ENCODE measurements at places on chromosomes 5 and 9. TPM values are rescaled to one million over a fixed set of nuclear protein-coding genes. Genes with fewer than 3 reads are reported as not detected.

The KCNIP1 gene
- not detected for total RNA-seq

The PRUNE2 gene
- total RNA-seq, result 0.09 TPM

The GPR151 gene
- not detected for total RNA-seq

The GABRG2 gene
- not detected for total RNA-seq

The PCDHGA2 gene
- 0.46 TPM for total RNA-seq

The C9 gene
- not detected for total RNA-seq

The OSMR gene
- 67.0 TPM for total RNA-seq

The C5orf52 gene
- not detected for total RNA-seq

The ZDHHC11B gene
- 1.4 TPM for total RNA-seq

The PCDHB3 gene
- 0.30 TPM for total RNA-seq

The NOL6 gene
- total RNA-seq, result 65.1 TPM

The CMYA5 gene
- total RNA-seq, result 0.09 TPM

The PRSS3 gene
- total RNA-seq, result 8.8 TPM

The FRRS1L gene
- total RNA-seq, result 0.22 TPM

The IL3 gene
- not detected for total RNA-seq

The CHD1 gene
- total RNA-seq, result 34.4 TPM

The LCN1 gene
- not detected for total RNA-seq

The ROR2 gene
- 0.90 TPM for total RNA-seq

The MAMDC2 gene
- 0.34 TPM for total RNA-seq

The CCDC112 gene
- total RNA-seq, result 9.3 TPM

The INSL6 gene
- not detected for total RNA-seq

The PCSK1 gene
- 0.16 TPM for total RNA-seq

The DOCK2 gene
- 3.1 TPM for total RNA-seq

The PCDHB8 gene
- total RNA-seq, result 0.15 TPM

The ASPN gene
- total RNA-seq, result not detected

The SPATA6L gene
- 1.9 TPM for total RNA-seq

The WDR38 gene
- total RNA-seq, result 0.07 TPM

The PCDHB10 gene
- 0.06 TPM for total RNA-seq

The PTCH1 gene
- total RNA-seq, result 3.4 TPM

The TOR4A gene
- total RNA-seq, result 26.3 TPM

The GLIPR2 gene
- 7.5 TPM for total RNA-seq

The FBXW5 gene
- total RNA-seq, result 97.7 TPM

The C5 gene
- 10.4 TPM for total RNA-seq

The KDM3B gene
- 45.6 TPM for total RNA-seq

The MEF2C gene
- total RNA-seq, result not detected

The FOXD4L4 gene
- 0.04 TPM for total RNA-seq

The ORM2 gene
- total RNA-seq, result not detected

The PRDM9 gene
- not detected for total RNA-seq

The TAF1L gene
- not detected for total RNA-seq

The SLC25A2 gene
- not detected for total RNA-seq

The FAM163B gene
- not detected for total RNA-seq

The PDZD2 gene
- 0.65 TPM for total RNA-seq

The UGT3A2 gene
- not detected for total RNA-seq

The SOX30 gene
- total RNA-seq, result not detected

The ANXA2R gene
- 3.1 TPM for total RNA-seq

The WHRN gene
- total RNA-seq, result 7.4 TPM

The CRHBP gene
- not detected for total RNA-seq

The GRIA1 gene
- not detected for total RNA-seq

The MAN2A1 gene
- total RNA-seq, result 11.8 TPM

The EIF4E1B gene
- total RNA-seq, result not detected

The OR13C4 gene
- total RNA-seq, result not detected

The FCN1 gene
- total RNA-seq, result not detected

The OMD gene
- total RNA-seq, result not detected

The CDKN2B-AS1 gene
- not detected for total RNA-seq
